ENCODE measurements at places on chromosomes 3 and 15.
A peak's percentile ranks its signal among the peaks of the same experiment; 100 is the strongest.

DNA sequence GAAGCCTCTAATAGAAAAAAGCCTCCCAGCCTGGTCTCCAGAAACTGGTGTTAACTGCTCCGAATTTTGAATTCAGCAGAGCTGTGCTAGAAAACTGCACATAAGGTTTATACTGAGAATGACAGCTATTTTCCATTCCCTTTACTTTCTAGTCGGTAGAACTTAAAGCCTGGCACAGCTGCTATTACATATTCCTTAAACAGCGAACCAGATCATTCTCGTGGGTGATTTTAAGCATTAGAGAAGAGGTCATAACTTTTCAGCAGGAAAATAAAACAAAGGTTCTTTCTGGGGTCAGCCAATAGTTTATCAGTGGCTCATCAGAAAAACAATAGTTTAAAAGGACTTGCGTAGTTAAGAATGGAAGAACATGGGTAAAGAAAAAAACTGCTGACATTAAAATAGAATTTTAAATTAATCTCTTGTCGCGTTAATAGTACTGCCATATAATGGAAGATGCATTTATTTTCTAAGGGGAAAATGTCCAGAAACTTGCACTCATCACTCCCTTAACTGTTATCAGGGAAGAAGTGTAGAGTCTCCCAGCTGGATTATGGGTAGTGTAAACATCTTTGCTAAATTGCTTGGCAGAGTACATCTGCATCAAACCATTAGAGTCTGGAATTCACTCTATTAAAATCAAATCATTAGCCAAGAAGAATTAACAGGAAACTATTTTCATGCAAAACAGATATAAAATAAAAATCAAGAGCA is 7.9 kb downstream of the VGLL4 start:
- DNase-seq, result no peak

- DNase-seq, result no peak
These were observed 20.6 kb downstream of the MYH15 start for GRCh38 chr3:108489776-108490175.

DNA sequence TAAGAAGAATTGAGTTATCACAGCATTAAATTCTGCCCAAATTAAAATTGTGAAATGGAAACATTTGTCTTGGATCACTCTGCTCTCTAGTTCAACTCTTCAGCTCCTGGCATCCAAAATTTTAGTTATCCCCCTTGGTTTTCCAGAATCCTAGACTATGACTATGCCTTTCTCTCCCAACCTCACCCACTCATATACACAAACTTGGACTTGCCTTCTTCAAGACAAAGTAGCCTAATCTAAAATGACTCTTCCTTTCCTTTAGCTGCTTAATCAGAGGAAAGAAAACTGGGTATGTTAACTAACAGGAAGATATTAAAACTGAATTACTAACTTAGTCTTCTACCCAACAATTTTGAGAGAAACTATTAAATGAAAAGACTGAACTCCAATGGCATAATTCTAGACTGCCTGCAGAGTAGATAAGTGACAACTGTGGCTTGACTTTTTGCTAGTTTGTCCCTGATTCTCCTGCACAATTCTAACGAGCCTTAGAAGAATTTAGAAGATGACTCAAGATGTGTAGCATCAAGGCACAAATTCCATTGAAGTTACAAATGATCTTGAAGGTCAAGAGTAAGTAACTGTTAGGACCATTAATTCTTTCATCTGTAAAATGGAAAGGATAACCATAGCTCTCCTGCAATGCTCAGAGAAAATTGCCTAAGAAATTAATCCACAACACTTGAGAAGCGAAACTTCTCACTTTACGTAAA is 5.2 kb upstream of the GOLIM4 start:
- no peak for DNase-seq

DNA sequence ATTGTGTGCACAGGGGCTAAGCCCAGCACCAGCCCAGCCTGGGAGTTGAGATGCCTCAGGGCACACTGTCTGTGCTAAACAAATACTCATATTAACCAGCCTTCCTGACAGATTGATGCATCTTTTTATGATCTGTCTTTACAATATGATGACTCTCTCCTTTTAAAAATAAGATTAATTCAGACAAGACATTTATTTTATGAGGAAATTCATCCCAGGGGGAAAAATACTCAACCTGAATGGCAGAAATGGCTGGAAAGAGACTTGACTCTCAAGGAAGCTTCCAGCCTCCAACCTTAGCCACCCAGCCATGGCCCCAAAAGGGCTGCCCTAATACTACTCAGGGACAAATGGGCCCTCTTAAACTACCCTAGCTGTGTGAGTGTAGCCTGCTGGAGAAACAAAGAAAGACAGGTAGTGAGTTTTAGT is 46.9 kb downstream of the NOX5 start:
- DNase-seq, result no peak

DNA sequence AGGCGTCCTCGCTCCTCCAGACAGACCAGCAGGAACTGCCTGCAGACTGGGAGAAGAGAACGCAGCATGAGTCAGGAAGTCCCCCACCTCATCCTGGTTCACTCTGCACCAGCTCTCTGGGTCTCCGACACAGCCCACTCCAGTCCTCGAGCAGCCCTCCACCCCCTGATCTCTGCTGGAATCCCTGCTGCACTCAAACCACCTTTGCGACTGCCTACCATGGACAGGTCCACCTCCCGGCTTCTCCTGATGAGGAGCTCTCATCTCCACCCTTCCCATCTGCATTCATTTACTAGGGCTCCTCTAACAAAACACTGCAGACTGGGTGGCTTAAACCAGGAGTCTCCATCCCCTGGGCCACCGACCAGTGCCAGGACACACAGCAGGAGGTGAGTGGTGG is 202.3 kb upstream of the IGF1R start:
- no peak for DNase-seq

DNA sequence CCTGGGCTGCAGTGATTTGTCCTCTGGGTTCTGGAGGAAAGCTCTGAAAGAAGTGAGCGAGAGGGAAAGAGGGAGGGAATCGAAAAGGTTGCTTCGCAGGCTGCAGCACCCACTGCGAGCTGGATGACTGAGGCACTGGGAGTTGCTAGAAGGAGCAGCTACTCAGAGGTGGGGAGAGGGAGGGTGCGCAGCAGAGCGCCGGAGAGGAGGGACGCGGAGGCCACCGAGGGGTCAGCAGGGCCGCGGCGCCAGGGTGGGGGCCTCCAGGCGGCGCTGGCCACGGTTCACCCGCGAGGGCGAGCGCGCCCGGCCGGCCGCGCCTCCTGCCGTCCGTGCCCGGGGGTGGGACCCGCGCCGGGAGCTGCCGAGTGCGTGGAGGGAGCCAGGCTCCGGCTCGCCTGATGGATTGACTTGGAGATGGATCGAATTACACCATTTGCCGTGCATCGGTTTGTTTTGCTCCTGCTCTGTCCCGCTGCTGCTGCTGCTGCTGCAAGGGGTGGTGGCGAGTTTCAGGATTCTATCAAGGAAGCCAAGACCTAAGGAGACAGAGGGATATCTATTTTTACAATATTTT is at the start of gene SEMA6D:
TSS of gene SEMA6D (plus strand) at position 470 of the 577 bp plus-strand sequence. CDS start 42,294 bp downstream, outside the sequence.
- DNase-seq, result no peak

GRCh38 chr3:27526614-27527315 is 42.6 kb upstream of the SLC4A7 start:
- no peak for DNase-seq

- DNase-seq, result no peak
These were observed 6.8 kb downstream of the LTK start for GRCh38 chr15:41506796-41507341.

- DNase-seq, result no peak
These were observed 4.1 kb upstream of the GCSAM start for GRCh38 chr3:112136959-112137693.

DNA sequence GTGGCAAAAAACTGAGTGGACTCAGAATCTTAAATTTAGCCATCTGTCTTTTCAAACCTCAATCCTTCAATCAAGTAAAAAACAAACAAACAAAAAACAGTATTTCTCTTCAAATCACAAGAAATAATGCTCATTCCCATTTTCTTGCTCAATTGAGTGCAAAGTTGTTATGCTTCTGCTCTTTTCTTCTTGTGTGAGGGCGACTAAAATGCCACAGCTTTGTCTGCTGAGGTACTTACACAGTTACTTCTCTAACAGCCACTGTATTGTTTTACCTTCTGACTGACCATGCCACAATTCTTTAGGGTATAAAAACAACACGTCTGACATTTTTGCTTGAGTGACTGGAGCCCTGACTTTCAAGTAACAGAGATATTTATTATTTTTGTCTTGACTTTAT is 617.4 kb downstream of the NAALADL2 start:
- no peak for DNase-seq

- peak; percentile 29 for DNase-seq
These were observed 11.3 kb upstream of the KNL1 start for GRCh38 chr15:40582726-40583246.

- DNase-seq, result no peak
These were observed 3.3 kb downstream of the CHRD start for GRCh38 chr3:184383033-184383740.

DNA sequence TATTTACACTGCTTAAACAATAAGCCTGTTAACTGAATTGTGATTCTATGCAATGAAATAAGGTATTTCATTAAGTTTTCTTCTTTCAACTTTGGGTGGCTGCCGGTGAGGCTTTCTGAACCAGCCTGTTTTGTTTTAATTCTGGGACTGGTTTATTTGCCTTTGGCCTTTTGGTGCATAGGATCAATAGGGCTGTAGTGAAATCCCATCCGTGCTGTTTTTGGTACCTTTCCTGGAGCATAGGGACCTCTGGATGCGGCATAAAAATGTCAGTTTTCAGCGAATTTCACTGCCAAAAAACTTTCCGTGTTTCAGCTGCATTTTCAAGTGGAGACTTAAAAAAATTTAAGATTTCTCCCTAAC is 514 bp downstream of the PLS1 start:
- DNase-seq, result no peak

DNA sequence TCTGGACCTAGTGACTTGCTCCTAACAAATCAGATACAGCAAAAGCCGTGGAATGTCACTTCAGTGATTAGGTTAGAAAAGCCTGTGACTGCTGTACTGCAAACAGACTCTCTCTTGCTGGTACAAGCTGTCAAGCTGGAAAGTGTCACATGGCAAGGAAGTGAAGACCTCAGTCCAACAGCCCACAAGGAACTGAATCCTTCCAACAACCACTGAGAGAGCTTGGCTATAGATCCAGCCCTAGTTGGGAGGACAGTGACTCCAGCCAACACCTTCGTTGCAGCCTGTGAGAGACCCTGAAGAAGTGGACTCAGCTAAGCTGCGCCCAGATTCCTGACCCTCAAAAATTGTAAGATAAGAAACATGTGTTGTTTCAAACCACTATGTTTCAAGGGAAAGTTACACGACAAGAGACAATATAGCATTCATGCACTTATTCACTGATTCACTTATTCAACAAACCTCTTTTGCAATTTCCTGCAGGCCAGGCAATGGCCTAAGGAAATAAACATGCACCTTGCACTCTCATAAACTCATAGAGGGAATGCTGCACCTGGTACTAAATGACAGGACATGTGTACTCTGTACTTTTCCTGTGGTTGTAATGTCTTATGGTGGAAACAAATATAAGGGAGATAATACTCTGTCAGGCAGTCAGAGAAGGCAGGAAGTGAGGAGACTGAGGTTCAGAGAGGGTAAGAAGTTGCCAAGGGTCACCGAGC is 142.9 kb downstream of the CADPS start:
- DNase-seq, result no peak

- DNase-seq, result no peak
These were observed 37.5 kb downstream of the LINGO1 start for GRCh38 chr15:77595231-77595630.

DNA sequence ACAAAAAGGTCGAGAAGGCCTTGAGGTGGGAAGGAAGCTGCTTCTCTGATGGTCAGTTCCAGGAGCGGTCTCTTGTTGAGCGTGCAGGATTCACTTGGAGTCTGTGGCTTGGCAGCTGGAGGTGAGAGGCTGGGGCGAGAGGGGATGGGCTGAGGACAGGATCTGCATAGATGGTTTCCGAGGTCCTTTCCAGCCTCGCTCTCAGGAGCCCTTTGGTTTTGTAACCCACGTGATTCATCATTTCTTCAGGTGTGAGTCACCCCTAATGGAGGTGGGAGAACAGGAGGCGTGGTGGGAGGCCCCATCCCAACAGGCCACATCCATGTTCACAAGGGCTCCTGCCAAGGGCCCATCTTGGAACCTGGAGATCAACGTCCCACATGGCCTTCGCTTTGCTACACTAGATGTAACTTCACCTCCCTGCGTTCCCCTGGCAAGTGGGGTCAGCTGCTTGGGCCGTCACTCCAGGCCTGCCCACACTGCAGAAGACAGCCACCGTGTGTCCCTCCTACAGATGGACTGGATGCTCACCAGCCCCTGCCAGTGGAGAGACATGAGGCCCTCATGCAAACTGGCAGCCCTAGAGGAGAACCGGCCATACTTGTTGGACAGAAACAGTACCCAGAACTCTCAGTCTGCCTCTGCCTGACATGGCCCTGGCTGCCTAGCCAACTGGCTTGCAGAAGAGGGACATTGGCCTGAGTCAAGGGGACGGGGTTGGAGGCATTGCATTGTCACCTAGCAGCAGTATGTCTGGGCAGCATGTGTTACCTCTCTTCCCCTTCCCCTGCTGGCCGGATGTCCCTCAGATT is 1.6 kb upstream of the PCSK6 start:
- DNase-seq, result no peak

GRCh38 chr3:155342344-155342743 is 48.9 kb upstream of the STRIT1 start:
- DNase-seq, result no peak

DNA sequence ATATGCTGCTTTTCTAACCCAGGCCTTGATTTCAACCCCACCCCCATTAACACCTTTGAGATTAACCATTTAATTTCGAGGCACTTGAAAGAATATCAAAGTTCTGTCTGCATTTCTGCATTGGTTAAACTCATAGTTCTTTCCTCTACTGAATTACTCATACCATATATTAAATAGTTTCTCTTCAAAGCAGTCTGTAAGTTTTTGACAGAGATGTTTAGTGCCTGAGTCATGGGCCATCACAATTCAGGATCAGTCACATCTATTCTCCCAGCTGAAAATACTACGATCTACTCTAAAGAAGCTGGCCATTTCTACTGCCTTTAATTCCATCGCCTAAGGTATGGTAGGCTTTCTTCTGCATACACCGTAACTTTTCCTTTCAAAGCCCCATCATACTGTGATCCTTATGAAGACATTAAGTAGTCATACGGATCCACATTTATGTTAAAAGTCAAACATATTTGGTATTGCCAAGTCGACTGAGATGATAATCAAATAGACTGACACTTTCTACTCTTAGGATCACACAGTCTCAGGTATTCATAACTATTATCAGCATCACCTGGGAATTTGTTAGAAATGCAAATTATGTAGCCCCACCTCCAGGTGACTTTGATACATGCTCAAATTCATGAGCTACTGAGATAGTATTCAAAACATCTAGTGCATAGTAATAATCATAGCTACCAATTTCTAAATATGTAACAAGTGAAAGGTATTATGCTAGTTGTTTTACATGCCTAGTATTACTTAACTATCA is 489.4 kb upstream of the IL12A start:
- no peak for DNase-seq

- DNase-seq, result no peak
These were observed 19.1 kb downstream of the PAQR9 start for GRCh38 chr3:142944342-142944741.

DNA sequence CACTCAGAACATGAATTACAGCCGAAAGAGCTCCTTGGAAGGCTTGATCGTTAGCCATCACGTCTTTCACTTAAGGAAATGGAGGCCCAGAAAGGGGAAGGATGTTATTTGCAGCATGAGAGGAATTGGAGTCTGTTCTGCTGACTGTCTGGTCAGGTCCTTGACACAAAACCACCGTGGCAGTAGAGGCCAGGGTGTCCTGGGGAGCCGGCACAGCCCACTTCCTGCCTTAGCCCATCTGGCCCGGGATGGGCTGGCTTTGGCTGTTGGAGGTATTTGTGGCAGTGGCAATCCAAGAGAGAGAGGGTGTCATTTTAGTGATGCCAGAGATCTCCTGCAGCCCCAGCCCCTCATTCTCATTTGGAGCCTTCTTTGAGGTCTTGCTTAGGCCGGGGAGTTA is 37.4 kb downstream of the ST6GAL1 start:
- no peak for DNase-seq
